ENCODE measurements at places on chromosomes 12 and 14.

GRCh38 chr12:125492354-125493270 lies 427.4 kb downstream of the AACS start:
- no peak for DNase-seq

GRCh38 chr14:101313268-101313667 lies 248.0 kb upstream of the DIO3 start:
- no peak for DNase-seq

- DNase-seq: no peak
Observed at GRCh38 chr12:68097386-68097785, 62.2 kb downstream of the IFNG start.

DNA sequence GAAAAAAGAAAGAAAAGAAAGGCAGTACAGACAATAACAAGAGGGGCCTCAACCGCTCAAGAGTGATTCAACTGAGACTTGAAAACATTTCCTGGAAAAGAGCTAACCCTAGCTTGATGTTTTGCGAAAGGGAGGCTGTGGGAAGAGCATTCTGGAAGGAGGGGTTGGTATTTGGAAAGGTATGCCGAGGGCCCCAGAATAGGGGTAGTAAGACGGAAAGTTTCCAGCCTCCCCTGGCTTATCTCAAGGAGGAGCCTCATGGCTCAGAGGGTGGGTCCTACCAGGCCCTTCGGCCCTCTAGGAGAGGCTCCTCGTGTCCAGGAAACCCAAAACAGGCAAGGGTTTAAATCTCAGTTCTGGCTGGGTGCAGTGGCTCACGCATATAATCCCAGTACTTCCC lies 8.4 kb downstream of the RNU4-2 start:
- DNase-seq: no peak

DNA sequence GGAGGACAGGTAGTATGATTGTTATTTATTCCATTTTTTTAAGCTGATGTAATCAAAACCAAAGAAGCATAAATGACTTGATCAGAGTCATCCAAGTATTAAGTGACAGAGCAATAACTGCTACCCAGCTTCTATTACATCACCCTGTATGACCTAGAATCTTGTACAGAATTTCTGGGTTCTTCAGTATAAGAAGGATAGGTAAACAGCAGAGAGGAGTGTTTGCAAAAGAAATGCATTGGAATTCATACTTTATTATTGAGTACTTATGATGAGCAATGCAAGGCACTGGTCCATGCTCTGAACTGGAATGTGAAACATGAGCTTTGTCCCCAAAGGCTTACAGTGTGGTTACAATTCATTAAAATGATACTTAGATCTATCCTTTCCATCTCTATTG lies 916.8 kb downstream of the DIO2 start:
- no peak for DNase-seq

- DNase-seq: no peak
Observed at GRCh38 chr12:53461591-53461990, 9.7 kb downstream of the PCBP2 start.

GRCh38 chr14:103068351-103069073 lies 11.2 kb upstream of the CDC42BPB start:
- DNase-seq: no peak

- DNase-seq: peak; percentile 70
Observed at GRCh38 chr12:21483531-21483930, 17.9 kb downstream of the RECQL start.

- DNase-seq: no peak
Observed at GRCh38 chr14:81350344-81351130, 49.6 kb downstream of the STON2 start.

- no peak for DNase-seq
Observed at GRCh38 chr14:78227248-78228077, 57.3 kb downstream of the NRXN3 start.

Data from NCI-H2029 treated with DMSO at 0.1 percent for 48 hours (cell line).